ENCODE measurements at places on chromosomes 2 and 18.
A peak's percentile ranks its signal among the peaks of the same experiment; 100 is the strongest.

GRCh38 chr2:45954233-45954850, 302.9 kb downstream of the PRKCE start:
- DNase-seq, result no peak

GRCh38 chr2:38202713-38203445, 126.9 kb upstream of the CYP1B1 start:
- no peak for DNase-seq

DNA sequence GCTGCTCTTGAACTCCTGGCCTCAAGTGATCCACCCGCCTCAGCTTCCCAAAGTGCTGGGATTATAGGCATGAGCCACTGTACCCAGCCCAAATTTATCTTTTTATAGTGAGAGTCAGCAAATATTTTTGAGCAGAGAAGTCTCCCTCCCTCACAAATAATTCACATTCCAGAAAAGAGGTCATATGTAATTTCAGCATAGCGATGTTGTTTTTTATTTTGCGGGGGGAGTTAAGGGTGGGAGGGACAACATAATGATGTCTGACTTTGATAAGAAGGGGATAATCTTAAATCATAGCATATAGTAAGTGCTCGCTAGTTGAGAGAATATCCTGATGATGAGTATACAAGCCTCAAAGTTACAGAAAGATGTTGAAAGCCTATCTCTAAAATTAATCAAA, 1090.2 kb upstream of the ACVR2A start:
- no peak for DNase-seq

DNA sequence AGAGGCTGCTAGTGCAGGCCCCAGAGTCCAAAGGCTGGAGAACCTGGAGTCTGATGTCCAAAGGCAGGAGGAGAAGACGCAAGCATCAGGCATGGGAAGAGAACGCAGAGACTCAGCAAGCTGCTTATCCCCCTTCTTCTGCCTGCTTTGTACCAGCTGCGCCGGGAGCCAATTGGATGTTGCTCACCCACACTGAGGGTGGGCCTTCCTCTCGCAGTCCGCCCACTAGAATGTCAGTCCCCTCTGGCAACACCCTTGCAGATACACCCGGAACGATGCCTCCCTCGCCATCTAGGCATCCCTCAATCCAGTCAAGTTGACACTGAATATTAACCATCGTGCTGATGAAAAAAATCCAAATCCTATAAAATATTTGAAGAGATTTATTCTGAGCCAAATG, 141.6 kb downstream of the TWIST2 start:
- no peak for DNase-seq

GRCh38 chr2:58202404-58202803, 38.7 kb downstream of the FANCL start:
- no peak for DNase-seq

GRCh38 chr18:12929477-12930083, 18.2 kb upstream of the SEH1L start:
- DNase-seq, result no peak

DNA sequence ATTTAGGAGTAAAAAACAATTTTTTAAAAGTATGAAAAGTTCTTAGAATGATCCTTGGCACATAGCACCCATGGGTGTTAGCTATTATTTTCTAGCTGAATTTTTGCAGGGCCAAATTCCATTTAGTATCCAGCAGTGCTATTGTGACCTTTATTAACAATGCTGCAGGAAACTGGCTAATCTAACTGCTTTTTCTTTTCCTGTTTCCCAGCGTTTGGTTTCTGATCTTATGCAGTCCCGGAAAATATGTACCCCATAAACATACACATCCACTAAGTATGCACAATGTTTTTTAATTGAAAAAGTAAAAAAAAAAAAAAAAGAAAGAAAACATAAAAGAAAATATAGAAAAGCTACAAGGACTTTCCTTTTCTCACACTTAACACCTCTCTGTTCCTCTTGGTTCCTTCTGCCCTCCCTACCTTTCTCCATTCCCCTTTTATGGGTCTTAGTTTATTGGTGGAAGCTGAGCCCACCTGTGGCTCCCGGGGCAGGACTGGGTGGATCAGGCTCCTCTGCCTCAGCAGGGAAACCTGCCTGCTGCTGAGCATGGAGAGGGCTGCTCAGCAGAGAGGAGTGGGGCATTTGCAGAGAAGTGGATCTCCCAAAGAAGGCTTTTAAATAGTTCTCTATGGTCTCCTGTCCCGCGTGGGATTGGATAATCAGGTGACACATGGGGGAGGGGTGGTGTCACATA, 9.3 kb upstream of the SLC16A14 start:
- DNase-seq, result no peak

- DNase-seq, result peak; percentile 85
Observed at GRCh38 chr2:12728221-12728777, 11.6 kb downstream of the TRIB2 start.

DNA sequence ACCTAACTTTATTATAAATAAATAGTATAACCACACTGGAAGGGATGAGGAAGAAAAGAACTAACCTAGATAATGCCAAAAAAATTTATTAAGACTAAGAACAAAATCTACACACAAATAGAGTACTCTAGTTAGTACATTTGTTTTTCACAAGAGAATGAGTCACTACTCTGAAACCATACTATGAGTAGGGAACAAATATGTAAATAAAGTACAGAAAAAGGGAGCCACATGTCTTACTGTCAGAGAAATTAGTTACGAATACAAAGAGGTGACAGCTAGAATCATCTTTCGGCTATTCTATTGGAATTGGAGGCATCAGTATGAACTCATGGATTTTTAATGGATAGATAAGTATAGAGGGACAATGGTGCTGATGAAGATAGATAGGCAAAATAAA, 150.5 kb downstream of the COPS8 start:
- DNase-seq, result no peak

DNA sequence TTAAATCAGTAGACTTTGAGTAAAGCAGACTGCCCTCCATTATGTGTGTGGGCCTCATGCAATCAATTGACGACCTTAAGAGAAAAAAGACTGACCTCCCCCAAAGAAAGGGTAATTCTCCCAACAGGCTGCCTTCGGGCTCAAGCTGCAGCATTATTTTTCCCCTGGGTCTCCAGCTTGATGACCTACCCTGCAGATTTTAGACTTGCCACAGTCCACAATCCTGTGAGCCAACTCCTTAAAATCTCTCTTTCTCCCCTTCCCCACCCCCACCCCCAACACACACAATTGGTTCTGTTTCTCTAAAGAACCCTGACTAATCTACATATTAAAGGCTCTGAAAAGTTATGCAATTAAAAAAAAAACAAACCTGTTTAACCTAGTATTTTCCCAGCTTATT, 89.4 kb downstream of the RNF152 start:
- no peak for DNase-seq

DNA sequence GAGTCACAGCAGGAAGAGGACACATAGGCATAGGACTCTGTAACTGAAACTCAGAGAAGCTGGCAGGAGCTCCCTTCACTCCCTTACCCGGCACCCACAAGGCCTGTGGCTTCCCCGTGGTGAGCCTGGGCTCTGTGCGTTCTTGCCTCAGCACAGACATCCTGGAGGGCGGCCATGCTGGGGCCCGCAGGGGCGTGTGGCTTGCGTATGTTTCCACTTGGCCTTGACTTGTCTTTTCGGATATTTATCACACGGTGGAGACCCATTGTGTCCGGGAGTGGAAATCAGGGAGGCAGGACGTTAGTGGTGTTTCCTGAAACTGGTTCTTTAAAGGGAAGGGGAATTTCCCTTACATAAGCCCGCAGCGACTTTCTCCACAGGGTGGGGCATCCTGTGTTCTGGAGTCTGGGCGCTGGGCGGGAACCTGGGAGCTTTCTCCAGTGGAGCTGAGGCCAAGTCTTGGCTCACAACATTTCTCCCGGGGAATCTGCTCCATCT, 49.9 kb upstream of the EML6 start:
- DNase-seq, result no peak

- no peak for DNase-seq
Observed at GRCh38 chr18:60755134-60755533, 382.6 kb upstream of the MC4R start.

DNA sequence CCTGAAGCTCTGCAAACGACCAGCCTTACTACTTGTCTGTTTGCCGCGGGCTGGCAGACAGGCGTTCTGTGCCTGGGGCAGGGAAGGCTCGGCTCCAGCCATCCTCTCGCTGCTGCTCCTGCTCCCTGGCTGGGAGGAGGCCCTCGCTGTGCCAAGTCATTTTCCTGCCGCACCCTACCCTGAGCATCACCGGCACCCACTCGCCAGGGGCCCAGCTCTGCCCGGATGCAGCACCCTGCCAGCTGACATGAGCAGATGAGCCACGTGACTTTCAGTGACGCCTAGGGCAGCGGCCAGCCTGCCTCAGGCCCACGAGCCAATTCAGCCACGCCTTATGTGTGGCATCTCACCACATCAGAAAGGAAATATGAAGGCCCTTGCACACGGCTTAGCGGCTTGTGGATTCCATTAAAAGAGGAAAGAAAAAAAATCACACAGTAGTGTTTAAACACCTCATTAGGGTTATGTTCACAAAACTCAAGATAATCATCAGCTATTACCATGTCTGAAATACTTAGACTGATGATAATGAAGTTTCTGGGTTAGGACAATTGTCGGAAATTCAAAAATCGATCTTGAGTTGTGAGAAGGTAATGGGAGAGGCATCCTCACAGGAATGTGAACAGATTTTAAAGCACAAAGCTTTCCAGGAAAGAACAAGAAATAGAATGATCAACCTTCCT, 250.5 kb downstream of the TWIST2 start:
- DNase-seq, result no peak
